ENCODE measurements at places on chromosomes 6 and 20.

GRCh38 chr20:15886250-15886649 is 687.0 kb downstream of the KIF16B start:
- no peak for DNase-seq

- DNase-seq = no peak
Measured at GRCh38 chr6:108888052-108888451, 39.8 kb downstream of the ARMC2 start.

GRCh38 chr6:167759912-167760311 is 66.8 kb upstream of the AFDN start:
- DNase-seq = no peak

- no peak for DNase-seq
Measured at GRCh38 chr6:13303668-13304017, 24.7 kb downstream of the TBC1D7 start.

- no peak for DNase-seq
Measured at GRCh38 chr6:48701572-48701971, 590.6 kb upstream of the PTCHD4 start.

GRCh38 chr20:43409577-43409913 is 48.2 kb upstream of the SRSF6 start:
- DNase-seq = no peak

DNA sequence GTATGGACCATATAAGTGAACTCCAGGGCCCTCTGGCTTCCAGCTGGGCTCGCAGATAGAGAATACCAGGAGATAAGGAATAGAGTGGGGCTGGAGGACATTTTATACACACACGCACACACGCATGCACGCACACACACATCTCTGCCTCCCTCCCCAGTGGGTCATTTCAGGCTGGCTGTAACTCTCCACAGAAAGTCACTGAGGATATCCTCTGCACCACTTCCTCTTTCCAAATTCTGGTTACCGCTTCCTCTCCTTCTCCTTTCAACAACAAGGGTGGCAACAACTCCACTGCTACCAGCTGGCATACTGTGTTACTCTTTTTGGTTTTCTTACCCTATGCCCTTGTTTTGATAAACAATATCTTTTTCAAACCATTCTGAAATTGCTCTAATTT is 280.2 kb downstream of the COL12A1 start:
- DNase-seq = no peak

DNA sequence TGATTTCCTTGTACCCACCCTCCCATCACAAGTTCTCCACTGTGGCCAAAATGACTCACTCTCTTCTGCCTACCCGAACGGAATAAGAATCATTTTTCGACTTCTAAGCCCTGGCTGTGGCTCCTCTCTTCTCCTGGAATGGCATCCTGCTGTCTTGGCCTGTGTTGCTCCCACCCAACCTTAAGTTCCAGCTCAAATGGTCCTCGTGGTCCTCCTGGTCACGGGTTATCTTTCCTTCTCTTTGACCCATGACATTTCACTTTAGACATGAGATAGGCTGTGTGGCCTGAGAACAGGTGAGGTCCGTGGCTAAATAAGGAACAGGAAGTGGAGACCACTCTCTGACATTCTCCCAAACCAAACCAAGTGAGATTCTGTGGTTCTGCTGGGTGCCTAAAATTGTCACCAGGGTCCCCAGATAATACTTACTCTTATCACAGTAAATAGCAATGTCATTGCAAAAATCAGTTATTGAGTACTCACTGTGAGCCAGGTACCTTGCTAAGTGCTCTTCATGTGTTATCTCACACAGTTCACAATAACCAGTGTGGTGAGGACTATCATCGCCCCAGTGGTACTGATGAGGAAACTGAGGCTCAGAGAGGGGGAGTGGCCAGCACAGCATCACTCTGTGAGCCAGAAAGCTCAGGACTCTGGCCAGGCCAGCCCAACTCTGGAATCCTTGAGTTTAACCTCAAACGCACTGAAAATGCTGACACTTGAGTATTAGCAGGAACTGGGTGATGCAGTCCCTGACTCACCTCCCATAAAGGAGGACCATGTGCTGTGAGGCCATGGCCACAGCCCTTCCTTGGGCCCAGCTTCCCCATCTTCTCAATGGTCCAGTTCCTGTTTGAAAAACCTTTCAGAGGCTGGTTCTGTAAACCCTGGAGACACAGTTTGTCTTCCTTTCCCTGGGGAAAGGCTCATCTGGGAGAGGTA is 74.8 kb upstream of the SIRPA start:
- DNase-seq = no peak

DNA sequence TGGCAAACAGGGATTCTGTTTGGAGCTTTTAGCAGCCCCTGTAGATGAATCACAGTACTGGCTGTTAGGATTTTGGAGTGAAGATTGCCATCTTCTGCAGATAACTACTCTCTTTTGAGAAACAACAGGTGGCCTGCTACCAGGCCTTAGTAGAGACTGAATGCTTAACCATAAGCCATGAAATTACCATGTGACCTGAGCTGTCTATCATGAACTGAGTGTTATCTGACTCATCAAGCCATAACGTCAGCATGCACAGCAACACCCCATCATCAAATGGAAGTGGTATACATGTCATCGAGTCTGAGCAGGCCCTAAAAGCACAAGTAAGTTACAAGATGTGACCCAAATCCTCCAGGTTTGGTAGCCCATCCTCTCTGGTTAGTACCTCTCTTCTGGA is 132.6 kb downstream of the GPR63 start:
- no peak for DNase-seq

DNA sequence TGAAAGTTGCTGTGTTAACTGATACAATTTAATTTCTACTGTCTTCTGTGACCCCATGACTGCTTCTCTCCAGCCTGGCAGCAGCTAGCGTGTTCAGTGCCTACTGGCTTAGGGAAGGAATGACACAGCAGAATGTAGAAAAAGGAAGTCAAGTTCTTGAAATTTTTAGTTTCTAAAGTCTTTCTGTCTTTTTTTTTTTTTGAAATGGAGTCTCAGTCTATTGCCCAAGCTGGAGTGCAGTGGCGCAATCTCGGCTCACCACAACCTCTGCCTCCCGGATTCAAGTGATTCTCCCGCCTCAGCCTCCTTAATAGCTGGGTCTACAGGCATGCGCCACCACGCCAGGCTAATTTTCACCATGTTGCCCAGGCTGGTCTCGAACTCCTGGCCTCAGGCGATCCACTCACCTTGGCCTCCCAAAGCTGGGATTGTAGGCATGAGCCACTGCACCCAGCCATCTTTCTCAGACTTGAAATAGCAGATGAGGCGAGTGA is 39.3 kb downstream of the PCNA start:
- no peak for DNase-seq

DNA sequence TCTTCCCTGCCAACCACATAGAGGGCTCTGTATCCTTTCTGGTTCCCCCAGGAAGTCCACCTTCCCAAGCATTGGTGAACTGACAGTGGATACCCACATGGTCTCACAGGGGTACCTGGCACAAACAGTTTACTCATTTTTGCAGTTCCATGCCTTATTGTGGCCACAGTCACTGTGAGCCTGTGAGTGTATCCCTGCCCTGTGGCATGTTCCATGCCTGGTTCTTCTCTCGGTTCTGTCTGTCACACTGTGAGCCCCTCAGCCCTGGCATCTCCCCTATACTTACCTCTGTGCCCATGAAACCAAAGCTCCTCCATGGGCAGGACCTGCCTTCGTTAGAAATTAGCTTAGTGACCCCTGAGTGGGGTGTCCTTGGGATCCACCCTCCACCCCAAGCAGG is 107.8 kb downstream of the TOX2 start:
- no peak for DNase-seq

DNA sequence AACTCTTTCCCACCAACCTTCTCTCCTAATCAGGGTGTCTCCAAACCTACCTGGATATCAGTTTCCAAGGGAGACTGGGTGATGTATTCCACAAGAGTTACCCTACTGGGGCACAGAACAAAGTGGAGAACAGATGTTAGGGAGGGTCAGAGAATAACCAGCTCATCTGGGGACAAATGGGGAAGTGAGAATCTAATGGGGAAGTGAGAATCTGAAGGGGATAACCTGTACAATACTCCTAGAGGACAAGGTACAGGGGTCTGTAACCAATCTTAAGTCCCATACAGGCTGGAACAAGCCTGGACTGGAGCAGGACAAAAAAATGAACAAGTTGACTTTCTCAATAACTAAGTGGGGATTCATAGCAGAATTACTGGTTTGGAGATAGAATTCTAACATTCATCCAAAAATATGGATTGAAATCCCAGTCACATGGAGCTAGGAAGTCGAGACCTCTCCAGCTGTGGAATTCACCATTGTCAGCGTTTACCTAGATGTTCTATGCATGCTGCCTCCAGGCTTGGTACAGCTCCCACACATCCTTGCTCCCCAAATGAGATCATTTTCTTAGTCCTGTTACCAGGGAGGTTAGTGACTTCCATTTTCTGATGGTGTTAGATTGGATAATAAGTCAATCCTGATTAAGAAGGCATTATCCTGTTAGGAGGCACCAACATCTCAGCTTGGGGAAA is 214.8 kb upstream of the MOCS1 start:
- DNase-seq = no peak

- no peak for DNase-seq
Measured at GRCh38 chr20:36249450-36249849, 13.2 kb downstream of the AAR2 start.

- DNase-seq = peak; percentile 82
Measured at GRCh38 chr6:130018292-130018743, at the start of gene L3MBTL3. L3MBTL3 (plus strand) TSS chr6:130018581; CDS start chr6:130042700, 24,119 bp downstream.

- DNase-seq = no peak
Measured at GRCh38 chr6:20581070-20581469, 46.8 kb downstream of the CDKAL1 start.

- no peak for DNase-seq
Measured at GRCh38 chr20:55488593-55488992, 516.7 kb downstream of the CBLN4 start.

DNA sequence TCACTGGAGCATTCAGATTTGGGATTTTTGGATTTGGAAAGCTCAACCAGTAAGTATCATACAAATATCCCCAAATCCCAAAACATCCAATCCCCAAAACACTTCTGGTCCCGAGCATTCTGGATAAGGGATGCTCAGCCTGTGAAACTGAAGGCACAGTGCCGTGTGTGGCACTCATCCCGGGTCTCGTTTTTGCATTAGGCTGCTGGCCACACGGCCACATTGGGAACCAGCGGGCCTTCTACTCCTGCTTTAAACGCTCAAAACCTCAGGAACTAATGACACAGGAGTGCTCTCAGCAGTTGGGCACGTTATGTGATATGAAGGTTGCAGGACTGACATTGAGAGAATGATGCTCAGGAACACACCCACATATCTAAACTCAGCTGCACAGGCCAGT is 35.6 kb downstream of the PSMG4 start:
- DNase-seq = no peak

GRCh38 chr6:95786802-95787201 is 209.5 kb downstream of the MANEA start:
- no peak for DNase-seq

- no peak for DNase-seq
Measured at GRCh38 chr6:113060664-113061063, 713.5 kb downstream of the RFPL4B start.

GRCh38 chr6:2222275-2222842 is 23.0 kb downstream of the GMDS start:
- no peak for DNase-seq

- no peak for DNase-seq
Measured at GRCh38 chr20:57870597-57871236, 160.9 kb upstream of the PMEPA1 start.

- no peak for DNase-seq
Measured at GRCh38 chr6:25009393-25009710, 73.6 kb upstream of the RIPOR2 start.

DNA sequence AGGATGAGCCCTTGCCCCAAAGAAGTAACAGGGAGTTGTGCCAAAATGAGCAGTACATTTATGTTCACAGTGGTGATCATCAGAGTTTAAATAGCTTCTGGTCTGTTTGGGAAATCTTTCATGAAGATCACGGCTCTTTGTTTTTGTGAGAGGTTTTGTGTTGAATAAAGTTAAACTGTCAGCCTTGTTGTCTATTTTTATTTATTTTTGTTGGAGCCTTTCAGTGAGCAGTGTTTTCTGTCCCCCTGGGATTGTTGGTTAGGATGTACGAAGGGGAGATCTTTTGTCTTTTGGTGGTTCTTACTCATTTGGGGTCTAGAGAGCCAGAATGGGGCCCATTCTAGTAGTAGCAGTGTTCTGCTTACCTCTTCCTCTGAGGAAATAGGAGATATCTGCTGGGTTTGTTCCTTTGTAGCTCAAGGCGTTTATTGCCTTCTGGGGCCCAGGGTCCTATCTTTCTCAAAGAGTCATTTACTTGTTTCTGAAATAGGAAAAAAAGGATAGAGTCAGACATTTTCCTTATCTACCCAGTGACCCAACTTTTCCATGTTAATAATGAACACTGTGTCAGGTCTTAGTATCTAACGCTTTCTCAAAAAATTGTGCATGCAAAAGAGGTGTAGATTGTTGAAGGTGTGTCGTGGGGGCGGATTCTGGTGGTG is 157.4 kb downstream of the JARID2 start:
- no peak for DNase-seq

DNA sequence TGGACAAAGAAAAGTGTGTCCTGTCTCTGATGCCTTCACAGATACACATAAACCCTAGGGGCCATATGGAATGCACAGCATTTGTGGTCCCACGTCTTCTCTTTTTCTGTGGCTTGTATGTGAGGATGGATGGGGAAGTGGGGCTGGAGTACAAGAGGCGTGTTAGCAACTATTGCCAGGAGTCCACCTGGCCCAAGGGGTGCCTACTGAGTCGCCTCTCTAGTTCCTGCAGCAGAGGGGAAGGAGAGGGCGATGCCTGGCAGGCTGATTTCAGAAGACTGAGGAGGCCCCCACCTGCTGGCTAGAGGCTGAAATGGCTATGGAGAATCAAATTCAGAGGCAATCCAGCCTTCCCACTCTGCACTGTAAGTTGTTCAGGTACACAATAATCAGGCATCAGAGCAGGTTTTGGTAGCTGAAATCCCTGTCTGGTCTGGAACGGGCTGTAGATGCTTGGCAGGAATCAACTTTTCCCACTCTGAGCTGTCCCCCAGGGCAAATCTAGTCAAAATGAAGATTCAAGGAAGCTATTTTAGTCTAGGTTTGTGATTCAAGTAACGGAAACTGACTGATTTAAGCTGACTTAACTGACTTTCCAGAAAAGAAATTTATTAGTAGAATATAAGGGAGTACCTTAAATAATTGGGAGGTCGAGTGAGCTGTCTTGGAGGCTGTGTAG is 14.9 kb upstream of the PPARD start:
- DNase-seq = peak; percentile 72

DNA sequence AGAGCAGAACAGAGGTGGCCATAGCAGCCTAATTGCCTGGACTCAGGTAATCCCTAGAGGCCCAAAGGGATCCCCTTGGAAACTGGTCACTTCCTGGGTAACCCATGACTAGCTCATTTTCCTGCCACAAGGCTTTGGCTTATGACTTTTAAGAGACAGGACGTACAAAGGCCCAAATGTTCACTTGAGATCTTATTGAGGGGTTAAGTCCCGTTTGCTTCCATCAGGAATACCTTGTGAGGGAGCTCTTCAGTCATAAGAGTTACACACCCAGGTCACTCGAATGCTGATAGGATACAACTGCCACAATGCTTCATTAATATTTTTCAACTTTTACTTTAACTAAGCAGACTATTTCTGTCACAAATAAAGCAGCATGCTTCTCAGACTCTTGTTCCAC is 51.7 kb downstream of the TMEM170B start:
- no peak for DNase-seq

Measured in effector CD4-positive, alpha-beta T cell (primary cell).